ENCODE measurements at places on chromosomes 12 and 14.

DNA sequence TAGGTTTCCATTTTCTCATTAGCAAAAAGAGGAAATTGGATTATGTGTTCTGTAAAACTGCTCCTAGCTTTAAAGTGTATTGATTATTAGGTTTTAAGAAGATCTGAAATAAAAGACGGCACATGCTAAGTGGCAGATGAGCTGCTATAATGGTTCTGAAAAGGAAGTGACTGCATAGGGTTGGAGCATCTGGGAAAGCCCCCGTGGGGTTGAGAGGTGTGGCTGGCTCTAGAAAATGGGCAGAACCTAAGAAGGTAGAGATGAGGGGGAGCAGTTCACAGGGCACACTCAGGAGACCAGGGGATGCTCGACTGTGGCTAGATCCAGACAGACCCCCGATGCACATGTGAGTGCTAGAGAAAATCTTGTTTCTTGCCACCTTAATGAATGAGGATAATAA is 1.9 kb downstream of the IFNG-AS1 start:
- DNase-seq, result no peak

DNA sequence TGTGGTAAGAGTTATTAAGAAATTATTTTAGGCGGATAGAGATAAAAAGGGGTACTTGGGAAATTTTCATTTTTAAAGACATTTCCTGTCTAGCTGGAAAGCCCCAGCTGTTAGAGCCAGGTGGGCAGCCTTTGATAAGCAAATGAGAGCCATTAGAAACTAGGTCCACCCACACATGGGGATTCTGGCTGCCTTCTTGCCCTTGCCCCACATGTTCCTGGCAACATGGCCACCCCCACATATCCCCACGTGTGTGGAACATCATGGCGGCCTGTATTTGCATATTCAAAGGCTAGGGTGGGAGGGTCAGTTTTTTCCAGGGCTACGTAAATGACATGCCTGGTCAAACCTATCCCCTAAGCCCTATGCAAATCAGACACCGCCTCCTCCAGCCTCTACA is 1382.1 kb downstream of the AACS start:
- DNase-seq, result no peak

DNA sequence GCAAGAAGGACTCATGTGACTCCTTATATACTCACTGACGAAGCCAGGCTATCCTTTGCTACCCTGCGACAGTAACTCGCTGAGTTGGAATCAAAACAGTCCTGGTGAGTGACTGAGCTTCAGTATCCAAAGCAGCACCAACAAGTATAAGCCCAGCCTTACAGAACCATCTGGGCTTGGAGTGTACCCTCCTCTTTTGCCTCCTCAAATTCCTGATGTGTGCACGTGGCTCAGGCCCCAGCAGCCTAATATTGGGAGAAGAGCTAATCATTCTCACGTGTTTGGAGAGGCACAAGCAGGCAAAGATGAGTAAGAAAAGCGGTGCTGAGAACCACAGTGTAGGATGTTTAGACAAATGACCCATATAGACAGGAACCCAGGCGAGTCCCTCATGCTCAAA is 34.4 kb downstream of the PPTC7 start:
- no peak for DNase-seq

- DNase-seq, result no peak
Measured at GRCh38 chr14:65038966-65039365, 52.3 kb downstream of the FNTB start.

DNA sequence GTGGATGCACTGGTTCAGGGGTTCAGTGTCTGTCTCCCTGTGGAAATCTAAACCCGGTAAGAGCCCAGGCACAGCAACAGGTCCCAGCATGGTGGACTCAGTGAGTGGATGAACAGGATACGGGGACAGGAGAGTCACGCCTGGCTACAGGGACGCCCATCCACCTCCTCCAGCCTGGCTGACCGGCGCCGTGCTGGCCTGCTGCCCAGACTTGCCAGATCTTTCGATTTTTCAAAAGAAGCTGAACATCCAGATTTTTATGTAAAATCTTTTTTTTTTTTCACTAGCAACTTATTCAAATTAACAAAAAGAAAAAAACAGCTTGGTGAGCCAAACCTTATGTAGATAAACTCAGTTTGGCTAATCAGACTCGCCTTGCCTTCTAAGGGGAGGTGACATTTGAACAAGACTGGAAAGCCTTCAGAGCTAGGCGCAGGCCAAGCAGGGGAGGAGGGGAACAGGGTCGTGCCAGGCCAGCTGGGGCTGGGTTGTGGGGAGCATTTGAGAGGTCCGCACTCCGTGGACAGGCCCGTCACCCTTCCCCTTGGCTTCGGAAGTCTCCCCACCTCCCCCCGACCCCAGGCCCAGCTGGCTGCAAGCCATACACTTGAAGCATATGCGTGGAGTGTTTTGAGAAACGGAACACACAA is 87.8 kb upstream of the NCOR2 start:
- DNase-seq, result no peak

GRCh38 chr12:110932046-110932445 is 11.7 kb upstream of the MYL2 start:
- DNase-seq, result no peak

DNA sequence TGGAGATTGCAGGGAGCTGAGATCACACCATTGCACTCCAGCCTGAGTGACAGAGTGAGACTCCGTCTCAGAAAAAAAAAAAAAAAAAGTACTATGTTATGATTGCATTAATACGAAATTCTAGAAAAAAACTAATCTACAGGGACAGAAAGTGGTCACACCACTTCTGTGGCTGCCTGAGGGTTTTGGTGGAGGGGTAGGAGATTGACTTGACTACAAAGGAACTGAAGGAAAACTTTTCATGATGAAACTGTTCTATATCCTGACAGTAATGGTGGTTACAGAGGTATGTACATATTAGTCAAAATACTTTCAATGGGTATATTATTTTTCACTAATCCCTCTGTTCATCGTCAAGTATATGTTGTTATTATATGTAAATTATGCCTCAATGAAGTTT is 42.1 kb downstream of the FOXN3 start:
- DNase-seq, result no peak

DNA sequence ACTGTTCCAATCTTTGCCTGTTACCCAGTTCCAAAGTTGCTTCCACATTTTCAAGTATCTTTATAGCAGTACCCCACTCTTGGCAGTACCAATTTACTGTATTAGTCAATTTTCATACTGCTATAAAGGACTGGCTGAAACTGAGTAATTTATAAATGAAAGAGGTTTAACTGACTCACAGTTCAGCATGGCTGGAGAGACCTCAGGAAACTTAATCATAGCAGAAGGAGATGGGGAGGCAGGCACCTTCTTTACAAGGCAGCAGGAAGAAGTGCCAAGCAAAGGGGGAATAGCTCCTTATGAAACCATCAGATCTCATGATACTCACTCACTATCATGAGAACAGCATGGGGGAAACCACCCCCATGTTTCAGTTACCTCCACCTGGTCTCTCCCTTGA is 215.0 kb downstream of the SNAPC1 start:
- DNase-seq, result no peak

DNA sequence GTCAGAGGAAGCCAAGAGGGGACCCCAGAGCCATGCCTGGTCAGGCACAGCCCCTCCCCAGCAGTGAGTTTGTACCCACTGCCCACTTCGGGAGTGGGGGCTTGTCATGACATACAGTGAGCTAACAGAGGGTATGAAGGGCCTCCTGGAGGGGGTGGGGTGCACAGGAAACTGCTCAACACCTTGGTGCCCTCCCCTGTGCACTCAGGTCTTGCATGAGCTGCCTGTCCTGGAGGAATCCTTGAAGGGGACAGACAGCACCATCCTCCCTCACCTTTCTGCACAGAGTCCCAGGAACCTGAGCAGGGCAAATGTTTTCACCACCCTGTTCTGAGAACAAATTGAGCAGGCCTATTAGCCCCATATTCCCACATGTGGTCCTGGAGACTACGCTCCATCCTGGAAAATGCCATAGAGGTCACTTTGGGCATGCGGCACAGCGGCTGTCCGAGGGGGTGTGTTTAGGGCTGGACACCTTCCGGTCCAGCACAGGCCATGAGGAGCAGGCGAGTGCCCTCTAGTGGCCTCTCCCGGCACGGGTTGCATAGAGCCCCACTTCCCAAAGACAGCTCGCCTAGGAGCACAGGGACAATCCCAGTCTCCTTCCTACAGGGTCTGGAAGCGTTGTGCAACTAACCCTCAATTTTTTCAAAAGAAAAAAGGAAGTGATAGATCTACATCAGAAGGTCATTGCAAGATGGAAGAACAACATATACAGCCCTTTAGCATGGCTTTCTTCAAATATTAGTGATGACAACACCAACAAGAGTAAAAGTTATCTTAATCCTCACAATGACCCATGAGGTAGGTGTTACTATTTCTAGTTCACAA is 31.9 kb upstream of the ZFP36L1 start:
- DNase-seq, result no peak
